ENCODE measurements at places on chromosomes 2 and 18. TPM values are rescaled to one million over a fixed set of nuclear protein-coding genes. Genes with fewer than 3 reads are reported as not detected.

Gene DUSP19
- 1.7 TPM for total RNA-seq

Gene IFIH1
- total RNA-seq: 12.3 TPM

Gene ANKRD30BL
- total RNA-seq: 1.2 TPM

Gene GPR35
- total RNA-seq: 3.9 TPM

Gene CNOT11
- total RNA-seq: 20.1 TPM

Gene ADD2
- total RNA-seq: 3.4 TPM

Measured in vagina (tissue), 2 donors.